Skin of body (tissue), 3 donors: ENCODE measurements at places on chromosomes 1 and 21. TPM values are rescaled to one million over a fixed set of nuclear protein-coding genes. Genes with fewer than 3 reads are reported as not detected.
A peak's percentile ranks its signal among the peaks of the same experiment; 100 is the strongest.

- no peak for DNase-seq
Measured at GRCh38 chr21:27645285-27645684, 678.4 kb upstream of the ADAMTS5 start.

DNA sequence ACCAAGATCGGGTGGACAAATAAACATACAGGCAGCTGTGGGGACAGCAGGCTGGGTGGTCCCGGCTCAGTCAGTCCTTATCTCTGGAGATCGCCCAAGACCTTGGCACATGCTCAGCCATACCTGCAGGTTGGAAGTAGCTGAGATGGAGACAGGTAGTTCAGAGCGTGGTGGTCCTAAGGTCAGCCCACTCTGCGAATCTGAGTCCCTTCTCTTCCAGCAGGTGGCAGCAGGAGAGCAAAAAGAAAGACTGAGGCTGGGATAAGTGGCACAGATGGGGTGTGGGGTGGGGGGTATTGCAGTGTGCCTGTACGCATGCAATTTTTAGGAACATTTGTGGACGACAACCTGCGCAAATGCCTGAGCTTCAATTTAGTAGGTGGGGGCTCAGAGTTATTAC lies 104.9 kb downstream of the TENT5C start:
- DNase-seq, result no peak

DNA sequence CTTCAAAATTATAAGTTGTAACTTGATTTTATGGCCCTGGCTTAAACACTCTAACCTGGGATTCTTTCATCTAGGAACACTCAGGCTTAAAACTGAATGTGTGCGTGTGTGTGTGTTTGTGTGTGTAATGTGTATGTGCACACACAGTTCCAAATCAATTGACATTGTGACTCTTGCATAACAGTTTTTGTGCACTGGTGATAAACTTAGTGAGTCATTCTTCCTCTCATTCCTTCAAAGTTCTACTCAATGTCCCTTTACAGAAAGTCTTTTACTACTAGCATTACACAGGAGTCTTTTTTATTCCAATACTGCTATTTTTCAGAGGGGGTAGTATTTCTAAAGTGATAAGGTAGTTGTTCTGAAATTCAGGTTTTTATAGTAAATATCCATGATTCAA lies 943.6 kb downstream of the KCNT2 start:
- no peak for DNase-seq

- no peak for DNase-seq
Measured at GRCh38 chr1:89826594-89826993, 5.8 kb downstream of the LRRC8D start.

DNA sequence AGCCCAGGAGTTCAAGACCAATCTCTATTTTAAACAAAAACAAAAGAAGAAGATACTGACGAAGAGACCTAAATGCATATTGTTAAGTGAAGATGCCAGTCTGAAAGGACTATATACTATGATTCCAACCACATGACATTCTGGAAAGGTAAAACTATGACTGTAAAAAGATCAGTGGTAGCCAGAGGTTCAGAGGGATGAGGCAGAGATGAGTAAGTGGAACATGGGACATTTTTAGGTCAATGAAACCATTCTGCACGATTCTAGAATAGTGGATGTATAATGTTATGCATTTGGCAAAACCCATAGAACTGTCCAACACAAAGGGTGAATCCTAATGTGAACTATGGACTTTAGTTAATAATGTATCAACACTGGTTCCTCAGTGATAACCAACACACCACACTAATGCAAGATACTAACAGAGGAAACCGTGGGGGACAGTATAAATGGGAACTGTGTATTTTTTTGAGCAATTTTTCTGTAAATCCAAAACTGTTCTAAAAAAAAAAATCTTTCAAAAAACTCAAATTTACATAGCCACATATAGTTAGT lies 8.2 kb downstream of the RC3H1 start:
- no peak for DNase-seq

- DNase-seq, result no peak
Measured at GRCh38 chr1:17207966-17208418, 3.1 kb downstream of the PADI1 start.

DNA sequence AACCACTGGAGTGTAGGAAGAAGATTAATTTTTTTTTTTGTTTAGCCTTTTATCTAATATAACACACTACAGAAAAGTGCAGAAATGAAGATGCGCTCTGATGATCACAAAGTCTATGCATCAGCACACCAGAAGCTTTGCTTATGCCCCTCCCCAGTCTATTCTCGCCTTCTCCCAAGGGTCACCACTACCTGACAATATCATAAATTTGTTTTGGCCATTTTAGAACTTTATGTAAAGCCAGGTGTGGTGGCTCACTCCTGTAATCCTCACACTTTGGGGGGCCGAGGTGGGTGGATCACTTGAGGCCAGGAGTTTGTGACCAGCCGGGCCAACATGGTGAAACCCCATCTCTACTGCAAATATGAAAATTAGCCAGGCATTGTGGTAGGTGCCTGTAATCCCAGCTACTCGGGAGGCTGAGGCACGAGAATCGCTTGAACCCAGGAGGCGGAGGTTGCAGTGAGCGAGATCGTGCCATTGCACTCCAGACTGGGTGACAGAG lies 231.3 kb downstream of the FOXD2 start:
- DNase-seq, result no peak

GRCh38 chr1:170776252-170776651 lies 112.3 kb downstream of the PRRX1 start:
- no peak for DNase-seq

DNA sequence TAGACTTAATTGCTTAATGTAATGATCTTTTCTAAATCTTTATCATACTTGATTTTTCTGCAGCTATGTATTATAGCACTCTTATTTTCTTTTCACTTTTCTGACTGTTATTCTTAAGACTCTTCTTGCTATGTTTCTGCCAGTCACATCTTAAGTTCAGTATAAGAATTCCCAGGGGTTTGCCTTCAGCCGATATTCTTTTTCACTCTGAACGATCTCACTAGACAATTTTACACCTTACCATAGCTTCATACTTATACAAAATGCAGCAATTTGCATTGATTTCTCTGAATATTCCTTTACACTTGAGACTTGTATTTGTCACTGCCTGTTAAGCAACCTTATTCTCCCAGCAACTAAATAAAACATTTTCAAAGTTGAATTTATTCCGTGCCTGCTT lies 242.5 kb upstream of the OLFM3 start:
- DNase-seq, result no peak

- DNase-seq, result no peak
Measured at GRCh38 chr1:73948055-73948454, 249.9 kb downstream of the LRRIQ3 start.

GRCh38 chr21:45545236-45545570 lies 3.0 kb upstream of the SLC19A1 start:
- DNase-seq, result no peak

GRCh38 chr1:214727274-214727673 lies 124.3 kb downstream of the CENPF start:
- no peak for DNase-seq

- DNase-seq, result no peak
Measured at GRCh38 chr1:169025412-169025811, 81.1 kb upstream of the ATP1B1 start.

DNA sequence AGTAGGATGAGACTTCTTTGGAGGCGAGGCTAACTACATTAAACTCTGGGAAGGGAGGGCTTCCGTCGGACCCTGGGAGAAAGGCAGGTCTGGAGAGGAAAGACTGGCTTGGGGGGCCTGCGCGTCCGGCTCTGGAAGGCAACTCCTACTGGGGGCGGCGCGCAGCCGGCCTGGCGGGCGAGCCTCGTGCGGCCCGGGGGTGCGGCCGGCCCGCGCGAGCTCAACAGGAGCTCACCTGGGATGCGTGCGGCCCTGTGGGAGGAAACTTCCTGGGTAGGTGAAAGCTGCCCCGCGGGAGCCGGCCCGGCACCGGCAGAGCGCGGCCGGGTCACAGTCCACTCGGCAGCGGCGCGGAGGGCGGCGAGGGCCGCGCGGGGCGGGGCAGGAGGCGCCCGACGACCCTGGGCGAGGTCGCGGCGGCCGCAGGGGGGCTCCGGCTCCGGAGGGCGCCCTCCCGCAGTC lies 449 bp downstream of the EPS15 start:
- DNase-seq, result no peak

- DNase-seq, result no peak
Measured at GRCh38 chr1:93446837-93447451, 974 bp upstream of the FNBP1L start.

GRCh38 chr1:16981269-16981849 lies 939 bp upstream of the MFAP2 start:
- no peak for DNase-seq

DNA sequence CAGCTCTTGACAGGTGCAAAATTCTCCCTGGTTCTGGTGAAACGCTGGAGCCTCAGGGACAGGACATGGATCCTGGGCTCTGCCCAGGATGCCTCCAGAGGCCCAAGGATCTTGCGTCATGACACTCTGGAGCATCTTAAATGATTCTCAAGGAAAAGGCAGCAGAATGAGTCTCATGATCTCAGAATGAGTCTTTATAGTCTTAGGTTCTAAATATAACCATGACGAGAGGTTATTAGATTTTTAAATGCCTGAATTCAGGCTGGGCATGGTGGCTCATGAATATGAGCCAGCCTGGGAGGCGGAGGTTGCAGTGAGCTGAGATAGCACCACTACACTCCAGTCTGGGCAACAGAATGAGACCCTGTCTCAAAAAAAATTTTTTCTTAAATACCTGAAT lies 55.5 kb downstream of the ECE1 start:
- DNase-seq, result no peak

- DNase-seq, result no peak
Measured at GRCh38 chr1:46070164-46070814, 62.1 kb downstream of the PIK3R3 start.

- DNase-seq, result no peak
Measured at GRCh38 chr1:112417271-112417670, 21.3 kb downstream of the CTTNBP2NL start.

GRCh38 chr1:27513528-27513927 lies 23.6 kb upstream of the WASF2 start:
- no peak for DNase-seq

DNA sequence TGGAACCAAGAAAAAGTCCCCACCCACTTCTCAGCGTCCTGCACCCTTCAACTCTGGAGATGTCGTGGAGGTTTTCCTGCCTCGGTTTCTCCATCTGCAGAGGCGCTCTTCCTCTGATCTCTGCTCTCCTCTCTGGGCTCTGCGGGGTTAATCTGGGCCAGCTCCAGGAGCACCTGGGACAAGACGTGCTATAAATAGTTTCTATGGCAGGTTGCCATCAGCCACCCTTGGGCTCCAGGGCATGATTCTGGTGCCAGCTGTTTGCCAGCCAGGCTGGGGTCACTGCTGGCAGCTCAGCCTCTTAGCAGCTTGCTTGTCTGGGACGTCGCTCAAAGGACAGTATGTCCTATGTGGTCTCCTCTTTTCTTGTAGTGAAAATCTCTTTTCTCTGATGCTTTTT lies 137.1 kb downstream of the ACTL8 start:
- DNase-seq, result no peak

- peak; percentile 35 for DNase-seq
Measured at GRCh38 chr1:159853417-159854115, 8.9 kb downstream of the VSIG8 start.

DNA sequence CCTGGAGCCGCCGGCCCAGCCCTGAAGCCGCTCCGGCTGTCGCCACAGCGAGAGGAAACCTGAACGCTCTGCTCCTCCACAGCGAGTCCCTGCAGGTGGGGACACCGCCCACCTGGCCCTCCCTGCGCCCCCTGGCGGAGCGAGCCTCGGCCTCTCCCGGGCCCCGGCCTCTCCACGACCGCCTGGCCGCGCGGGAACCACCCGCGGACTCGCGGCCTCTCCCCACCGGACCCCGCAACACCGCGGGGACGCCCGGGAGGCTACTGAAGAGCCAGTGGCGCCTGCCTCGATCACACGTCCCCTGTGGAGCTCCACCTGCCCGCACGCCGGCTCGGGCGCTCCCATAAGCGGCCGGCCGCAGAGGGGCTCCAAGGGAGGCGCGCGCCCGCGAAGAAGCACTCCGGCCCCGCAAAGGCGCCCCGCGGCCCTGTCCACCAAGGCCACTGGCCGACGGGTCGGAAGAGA lies 109.6 kb downstream of the KCNN3 start:
- DNase-seq, result no peak

- DNase-seq, result no peak
Measured at GRCh38 chr1:33814166-33814565, 49.7 kb upstream of the HMGB4 start.

DNA sequence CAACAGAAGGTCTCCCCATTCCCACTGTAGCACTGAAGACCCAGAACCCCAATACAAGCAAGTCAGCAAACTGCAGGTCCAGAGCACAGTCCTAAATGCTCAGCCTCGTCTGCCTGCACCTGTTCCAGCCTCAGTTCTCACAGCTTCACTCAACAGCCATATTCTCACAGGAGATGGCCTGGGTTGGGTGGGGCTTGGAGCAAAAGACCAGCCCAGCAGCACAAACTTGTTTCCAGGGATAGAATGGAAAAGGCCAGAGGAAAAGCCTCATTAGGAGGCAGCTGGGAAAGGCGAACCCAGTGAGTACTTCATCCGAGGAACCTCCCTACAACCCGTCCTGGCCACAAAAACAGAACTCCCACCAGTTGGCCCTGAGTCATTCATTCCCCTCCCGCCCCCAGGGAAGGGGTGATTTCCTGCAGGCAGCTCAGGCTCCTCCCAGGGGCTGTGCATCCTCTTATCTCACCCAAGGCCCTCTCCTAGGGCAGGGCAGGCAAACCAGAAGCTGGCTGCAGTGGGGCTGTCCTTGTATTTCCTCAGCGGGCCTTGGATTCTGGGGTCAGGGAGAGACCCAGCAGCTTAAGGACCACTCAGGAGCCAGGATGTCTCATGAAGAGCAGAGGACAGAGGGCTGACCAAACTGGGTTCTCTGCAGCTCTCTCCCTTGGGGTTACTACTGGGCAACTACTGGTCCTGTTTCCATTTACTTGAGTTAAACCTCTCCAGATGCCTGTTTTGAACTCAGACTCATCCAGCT lies 7.4 kb upstream of the MPL start:
- DNase-seq, result no peak

HES5 gene
- total RNA-seq, result 1.5 TPM

PAPPA2 gene
- total RNA-seq, result 2.8 TPM

PTPRC gene
- 25.4 TPM for total RNA-seq

SLC39A1 gene
- 38.8 TPM for total RNA-seq

ADAM15 gene
- total RNA-seq, result 46.0 TPM

CCDC185 gene
- not detected for total RNA-seq

ARHGEF19 gene
- 18.7 TPM for total RNA-seq

S100A9 gene
- total RNA-seq, result 1,024 TPM

BRDT gene
- total RNA-seq, result not detected

THEM4 gene
- 6.0 TPM for total RNA-seq

LYPD8 gene
- not detected for total RNA-seq
